ENCODE measurements at places on chromosomes 13 and 19.

GRCh38 chr13:111949311-111949710 lies 117.6 kb upstream of the SOX1 start:
- DNase-seq = no peak

GRCh38 chr19:41480336-41480735 lies 37.4 kb downstream of the ERICH4 start:
- DNase-seq = no peak

DNA sequence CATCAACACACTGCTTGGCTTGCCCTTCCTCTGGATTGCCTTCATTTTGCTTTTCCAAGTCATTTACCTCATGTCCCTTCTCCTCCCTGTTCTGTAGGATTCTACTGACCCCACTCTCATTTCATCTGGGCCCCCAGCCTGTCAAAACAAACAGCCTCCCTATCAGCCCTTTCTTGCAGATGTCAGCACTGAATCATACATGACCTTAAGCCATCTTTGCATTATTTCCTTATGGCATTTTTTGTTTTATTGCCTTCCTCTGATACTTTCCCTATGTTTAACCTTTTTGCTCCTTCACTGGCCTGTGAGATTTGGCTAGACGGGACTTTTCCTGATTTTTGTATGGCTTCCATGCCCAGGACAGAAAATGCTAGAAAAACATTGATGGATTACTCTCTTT lies 8.7 kb downstream of the LRCH1 start:
- DNase-seq = no peak

DNA sequence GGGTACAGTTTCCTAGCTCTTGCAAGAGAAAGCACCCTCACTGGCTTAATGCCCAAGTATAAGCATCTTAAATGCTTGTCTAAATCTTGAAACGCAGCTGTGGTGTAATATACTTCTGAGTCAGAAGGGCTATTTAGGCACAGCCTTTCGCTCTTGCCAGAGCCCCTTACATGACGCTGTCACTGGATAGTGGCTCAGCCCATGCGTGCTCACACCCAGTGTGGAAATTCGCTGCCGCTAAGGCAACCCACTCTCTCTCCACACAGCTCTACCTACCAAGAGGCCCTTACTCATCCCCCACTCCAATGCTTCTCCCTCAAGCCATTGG lies 24.0 kb downstream of the UQCRFS1 start:
- no peak for DNase-seq

DNA sequence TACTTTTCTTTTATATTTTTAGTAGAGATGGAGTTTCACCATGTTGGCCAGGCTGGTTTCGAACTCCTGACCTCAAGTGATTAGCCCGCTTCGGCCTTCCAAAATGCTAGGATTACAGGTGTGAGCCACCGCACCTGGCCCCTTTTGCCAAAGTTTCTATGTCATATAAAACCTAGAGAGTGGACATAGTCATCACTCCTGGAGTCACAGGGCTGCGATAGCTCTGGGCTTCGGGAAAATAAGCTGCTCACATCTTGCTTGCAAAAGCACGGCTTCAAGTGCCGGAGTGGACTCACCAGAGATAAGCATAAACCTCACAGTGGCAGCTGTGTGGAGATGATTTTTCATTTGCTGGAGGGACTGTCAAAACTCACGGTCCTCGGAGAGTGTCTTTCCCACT lies 171.2 kb downstream of the TEX29 start:
- no peak for DNase-seq

GRCh38 chr13:97866751-97867150 lies 86.7 kb upstream of the IPO5 start:
- no peak for DNase-seq

GRCh38 chr13:33676045-33676989 lies 141.6 kb upstream of the RFC3 start:
- DNase-seq = no peak

DNA sequence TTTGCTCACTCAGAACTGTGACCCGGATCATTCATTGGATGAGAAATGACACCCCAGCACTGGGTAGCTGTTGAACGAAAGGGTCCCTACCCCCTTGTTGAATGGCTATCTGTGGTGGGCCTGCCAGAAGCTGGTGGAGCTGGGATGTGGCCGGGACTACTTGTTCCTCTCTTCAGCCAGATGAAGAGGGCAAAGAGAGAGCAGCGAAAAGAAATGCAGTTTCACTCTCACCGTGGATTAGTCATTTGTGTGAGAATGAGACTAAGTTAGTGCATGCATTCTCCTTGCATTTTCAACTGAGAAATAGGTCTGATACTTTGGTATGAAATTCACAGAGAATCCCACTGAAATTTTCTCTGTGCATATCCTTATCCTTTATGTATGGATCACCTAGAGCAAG lies 553.1 kb downstream of the IRS2 start:
- no peak for DNase-seq

DNA sequence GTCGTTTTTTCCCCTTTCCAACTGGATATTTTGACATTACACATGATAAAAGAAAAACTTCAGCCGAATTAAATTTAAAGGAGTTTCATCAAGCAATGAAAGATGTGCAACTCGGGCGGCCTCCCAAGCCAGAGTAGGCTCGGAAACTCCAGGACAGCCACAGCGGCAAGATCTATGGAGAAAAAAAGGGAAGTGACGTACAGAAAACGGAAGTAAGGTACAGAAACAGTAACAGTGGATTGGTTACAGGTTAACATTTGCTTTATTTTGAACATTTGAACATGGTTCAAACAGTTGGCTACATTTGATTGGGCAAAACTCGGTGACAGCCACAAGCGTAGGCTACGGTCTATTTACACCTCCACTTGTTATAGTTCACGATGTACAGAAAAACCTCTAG lies 30.5 kb upstream of the FAM124A start:
- no peak for DNase-seq

- DNase-seq = peak; percentile 71
These were observed 7.1 kb downstream of the LIPE start for GRCh38 chr19:42420055-42420544.

- DNase-seq = no peak
These were observed 4.7 kb downstream of the RTN2 start for GRCh38 chr19:45492137-45492626.

- DNase-seq = no peak
These were observed 379.8 kb downstream of the TBC1D4 start for GRCh38 chr13:75102001-75102716.

Data from stimulated activated CD4-positive, alpha-beta T cell treated with anti-CD3 and anti-CD28 coated beads, Interleukin-12 subunit alpha, Interleukin-12 subunit beta, amount 100 ng/mL, for 24 hours (primary cell).